Muscle of arm (tissue), 14 donors: ENCODE measurements at places on chromosomes 11 and 22. TPM values are rescaled to one million over a fixed set of nuclear protein-coding genes. Genes with fewer than 3 reads are reported as not detected.

The KRTAP5-11 gene
- polyA plus RNA-seq, result not detected

The IL10RA gene
- polyA plus RNA-seq, result 6.6 TPM

The APOL3 gene
- 16.7 TPM for polyA plus RNA-seq

The OR2AG1 gene
- 0.03 TPM for polyA plus RNA-seq

The LRP5 gene
- 88.3 TPM for polyA plus RNA-seq

The SLC25A45 gene
- 8.7 TPM for polyA plus RNA-seq

The CHCHD10 gene
- polyA plus RNA-seq, result 58.7 TPM

The FGF3 gene
- polyA plus RNA-seq, result not detected
